Thoracic aorta (tissue), 2 donors: ENCODE measurements at places on chromosomes 2 and 18. TPM values are rescaled to one million over a fixed set of nuclear protein-coding genes. Genes with fewer than 3 reads are reported as not detected.

The SS18 gene
- 85.0 TPM for total RNA-seq

The MDH1B gene
- total RNA-seq: 1.4 TPM

The IDH1 gene
- total RNA-seq: 41.0 TPM

The SOX11 gene
- total RNA-seq: not detected

The RGPD5 gene
- total RNA-seq: 133 TPM
